ENCODE measurements at places on chromosomes 1 and 21.

GRCh38 chr1:20727746-20728316, 4.7 kb downstream of the SH2D5 start:
- DNase-seq = no peak

- no peak for DNase-seq
Observed at GRCh38 chr1:192945390-192946130, 113.6 kb downstream of the UCHL5 start.

- DNase-seq = no peak
Observed at GRCh38 chr1:177596485-177596884, 373.4 kb downstream of the SEC16B start.

GRCh38 chr1:180382326-180383115, 119.9 kb downstream of the ACBD6 start:
- no peak for DNase-seq

GRCh38 chr1:156494309-156494895, 6.2 kb downstream of the MEF2D start:
- DNase-seq = no peak

DNA sequence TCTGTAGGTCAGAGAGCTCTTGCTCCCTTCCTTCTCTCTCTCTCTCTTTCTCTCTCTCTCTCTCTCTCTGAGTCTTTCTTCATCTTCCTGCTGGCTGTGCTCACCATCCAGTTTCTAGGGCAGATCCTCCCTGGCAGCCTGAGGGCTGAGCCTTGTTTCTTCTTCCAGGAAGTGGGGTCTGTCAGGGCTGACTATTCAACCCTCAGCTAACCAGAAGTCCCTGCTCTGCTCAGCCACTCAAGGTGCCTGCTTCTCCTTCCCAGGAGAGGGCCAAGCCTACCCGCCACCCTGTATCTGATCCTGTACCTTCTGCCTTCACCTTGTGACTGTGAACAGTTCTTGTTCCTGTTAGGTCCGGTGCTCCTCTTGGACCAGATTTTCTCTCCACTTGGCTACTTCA, 107.6 kb upstream of the ETV3 start:
- no peak for DNase-seq

DNA sequence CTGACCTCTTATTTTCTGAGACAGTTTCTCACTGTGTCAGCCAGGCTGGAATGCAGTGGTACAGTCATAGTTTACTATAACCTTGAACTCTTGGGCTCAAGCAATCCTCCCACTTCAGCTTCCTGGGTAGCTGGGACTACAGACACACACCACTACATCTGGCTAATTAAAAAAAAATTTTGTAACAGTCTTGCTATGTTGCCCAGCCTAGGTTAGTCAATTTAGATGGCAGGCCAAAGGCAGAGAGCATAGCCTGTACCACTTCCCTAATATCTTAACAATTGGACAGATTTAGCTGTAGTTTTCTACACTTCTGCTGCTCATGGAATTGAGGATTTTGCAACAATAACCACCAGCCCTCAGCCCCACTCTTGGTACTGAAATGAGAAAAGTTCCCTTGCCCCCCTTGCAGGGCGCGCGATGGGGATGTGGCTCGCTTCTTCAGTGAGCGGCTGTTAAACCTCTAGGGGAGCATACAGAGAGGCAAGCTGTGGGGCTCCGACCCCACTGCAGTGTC, 34.9 kb upstream of the PTGFRN start:
- no peak for DNase-seq

DNA sequence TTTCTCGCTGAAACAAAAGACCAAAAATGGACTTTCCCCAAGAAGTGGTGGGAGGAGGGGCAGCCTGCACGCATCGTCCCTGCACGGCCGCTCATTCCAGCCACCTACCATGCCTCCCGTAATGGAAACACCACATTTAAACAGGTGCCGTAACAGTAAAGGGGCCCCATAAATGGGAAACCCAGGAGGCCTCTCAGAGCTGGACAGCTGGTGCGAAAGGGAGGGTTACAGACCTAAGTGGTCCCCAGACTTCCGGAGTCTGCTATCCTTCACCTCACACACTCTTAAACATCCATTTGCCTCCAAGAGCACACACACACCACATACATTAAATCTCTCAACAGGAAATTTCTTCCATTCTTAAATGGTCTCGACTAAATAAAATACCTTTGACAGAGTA, 120.7 kb upstream of the SOD1 start:
- no peak for DNase-seq

DNA sequence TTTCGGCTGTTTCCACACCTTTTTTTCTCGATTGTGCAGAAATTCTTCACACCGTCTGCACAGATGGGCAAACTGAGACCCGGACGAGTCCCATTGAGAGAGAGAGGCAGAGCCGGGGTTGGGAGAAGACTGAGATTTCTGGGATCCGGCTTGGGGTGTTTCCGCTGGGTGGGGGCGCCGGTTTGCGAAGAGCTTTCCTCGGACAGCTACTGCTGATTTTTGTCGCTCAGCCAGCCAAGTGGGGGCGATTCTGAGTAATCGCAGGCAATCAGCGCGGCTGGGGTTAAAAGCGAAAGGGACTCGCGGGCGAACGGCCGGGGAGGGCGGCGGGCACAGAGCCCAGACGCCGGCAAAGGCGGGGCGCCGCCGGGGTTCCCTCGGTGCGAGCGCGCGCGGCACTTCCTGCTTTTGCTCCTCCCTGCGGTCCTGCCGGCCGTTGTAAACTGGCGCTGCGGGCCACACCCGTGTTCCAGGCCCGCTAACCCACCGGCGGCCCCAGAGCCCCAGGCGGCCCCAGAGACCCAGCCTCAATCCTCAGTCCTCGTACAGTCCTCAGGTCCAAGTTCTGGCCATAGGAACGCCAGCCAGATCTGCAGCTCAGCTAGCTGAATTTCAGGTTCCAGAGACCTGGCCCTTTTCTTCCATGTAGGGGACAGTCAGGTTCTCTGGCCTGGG, 32.4 kb upstream of the JUN start:
- peak; percentile 95 for DNase-seq

DNA sequence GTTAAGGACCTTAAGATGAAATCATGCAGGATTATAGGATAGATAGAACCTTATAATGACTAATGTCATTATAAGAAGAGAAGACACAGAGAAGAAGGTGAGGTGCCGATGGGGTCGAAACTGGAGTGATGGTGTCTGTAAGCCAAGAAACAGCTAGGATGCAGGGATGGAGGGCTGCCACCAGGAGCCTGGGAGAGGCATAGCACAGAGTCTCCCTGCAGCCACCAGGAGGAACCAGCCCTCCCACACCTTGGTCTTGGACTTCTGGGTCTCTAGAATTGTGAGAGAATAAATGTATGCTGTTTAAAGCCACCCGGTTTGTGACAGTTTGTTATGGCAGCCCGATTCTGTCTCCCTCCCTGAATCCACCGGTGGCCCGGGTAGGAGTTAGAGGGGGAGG, 337.2 kb upstream of the AJAP1 start:
- DNase-seq = no peak

DNA sequence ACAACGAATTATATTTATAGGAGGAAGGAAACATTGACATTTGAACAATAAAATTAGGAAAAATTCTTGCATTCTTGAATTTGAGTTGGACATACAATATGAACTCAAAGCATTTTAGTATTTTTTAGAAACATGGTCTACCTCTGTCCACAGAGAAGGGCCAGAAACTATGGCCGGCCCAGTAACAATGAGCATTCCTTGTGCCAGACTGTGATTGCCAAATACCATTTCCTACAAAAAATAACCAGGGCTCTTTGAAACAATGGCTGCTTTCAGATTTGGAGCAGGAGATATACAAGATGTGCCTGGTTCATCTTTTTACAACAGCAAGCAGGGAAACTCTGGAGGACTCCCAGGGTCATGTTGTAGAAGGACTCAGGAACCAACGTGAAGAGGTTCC, 38.4 kb downstream of the NOS1AP start:
- DNase-seq = no peak

DNA sequence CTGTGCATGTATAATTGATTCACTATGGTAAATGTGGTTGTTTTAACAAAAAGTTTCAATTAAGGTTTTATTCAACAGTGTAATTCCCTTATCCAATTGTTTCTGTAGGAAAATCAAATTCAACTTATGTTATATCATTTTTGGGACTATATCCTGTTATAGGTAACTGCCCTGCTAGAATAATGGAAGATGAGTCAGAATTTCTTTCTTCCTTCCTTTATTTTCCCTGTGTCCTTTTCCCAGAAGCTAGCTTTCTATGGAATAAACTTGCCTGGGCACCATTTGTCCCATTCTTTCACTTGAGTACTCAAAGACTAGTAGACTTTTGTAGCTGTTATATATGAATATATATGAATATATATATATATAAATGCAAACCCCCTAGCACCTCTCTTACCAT, 301.3 kb downstream of the TM2D1 start:
- DNase-seq = no peak

DNA sequence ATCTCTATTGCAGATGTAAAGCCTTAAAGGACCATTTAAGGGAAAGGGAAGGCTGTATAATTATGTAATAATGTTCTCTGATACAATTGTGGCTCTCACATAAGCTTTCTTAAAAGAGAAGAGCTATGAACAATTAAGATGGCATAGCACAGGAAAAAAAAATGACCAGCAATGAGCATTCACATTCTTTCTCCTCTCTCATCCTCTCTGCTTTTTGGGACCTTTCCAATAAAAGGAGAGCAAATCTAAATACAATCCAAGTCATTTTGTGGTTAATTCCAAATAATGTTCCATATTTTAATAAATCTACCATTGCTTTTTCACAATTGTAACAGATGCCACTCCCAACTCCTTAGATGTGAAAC, 23.5 kb downstream of the SMYD3 start:
- DNase-seq = no peak

- DNase-seq = no peak
Observed at GRCh38 chr1:53735261-53735660, 3.7 kb downstream of the GLIS1 start.

DNA sequence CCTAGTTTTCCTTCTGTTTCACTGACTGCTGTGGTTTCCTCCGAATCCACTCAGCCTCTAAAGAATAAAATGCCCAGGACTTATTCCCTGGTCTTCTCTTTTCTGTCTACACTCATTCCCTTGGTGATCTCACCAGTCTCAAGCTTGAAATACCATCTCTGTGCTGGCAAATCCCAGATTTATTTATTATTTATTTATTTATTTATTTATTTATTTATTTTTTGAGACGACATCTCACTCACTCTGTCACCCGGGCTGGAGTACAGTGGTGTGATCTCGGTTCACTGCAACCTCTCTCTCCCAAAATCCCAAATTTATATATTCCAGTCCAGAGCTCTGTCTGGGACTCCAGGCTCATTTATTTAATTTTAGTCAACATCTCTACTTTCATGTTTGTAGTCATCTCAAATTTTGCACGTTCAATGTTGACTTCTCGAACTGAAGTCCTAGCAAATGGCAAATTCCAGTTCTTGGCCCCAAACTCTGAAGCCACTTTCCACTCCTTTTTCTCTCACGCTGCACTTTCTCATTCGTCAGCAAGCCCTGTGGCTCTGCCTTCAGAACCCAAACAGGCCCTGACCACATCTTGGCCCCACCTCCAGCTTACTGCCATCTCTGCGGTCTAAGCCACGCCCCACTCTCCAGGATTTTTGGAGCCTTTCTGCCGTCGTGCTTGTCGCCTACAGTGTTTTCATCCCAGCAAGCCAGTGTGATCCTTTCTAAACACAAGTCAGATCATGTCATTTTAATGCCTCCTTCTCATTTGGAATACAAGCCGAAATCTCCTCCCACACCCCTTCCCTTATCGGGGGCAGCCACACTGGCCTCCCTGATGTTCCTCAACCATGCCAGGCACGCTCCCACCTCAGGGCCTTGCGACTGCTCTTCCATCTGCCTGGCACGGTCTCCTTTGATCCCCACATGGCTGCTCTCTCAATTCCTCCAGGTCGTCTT, 14.2 kb upstream of the TENT5B start:
- DNase-seq = peak; percentile 69

- no peak for DNase-seq
Observed at GRCh38 chr1:169325117-169325516, 42.5 kb downstream of the NME7 start.

DNA sequence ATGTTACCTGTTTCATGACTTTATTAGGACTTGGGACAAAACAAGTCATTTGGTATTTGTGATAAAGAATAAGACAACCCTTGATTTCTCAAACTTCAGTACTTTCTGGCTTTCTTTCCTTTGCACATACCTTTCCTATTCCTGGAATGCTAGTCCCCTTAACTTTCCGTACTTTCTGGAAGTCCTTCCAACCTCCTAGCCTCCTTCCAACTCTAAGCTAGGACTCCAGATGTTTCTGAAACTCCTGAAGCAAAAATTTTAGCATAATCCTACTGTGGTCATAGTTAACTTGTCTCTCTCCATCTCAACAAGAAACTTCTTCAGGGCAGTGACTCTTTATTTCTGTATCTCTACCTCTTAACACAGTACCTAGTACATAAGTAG, 19.8 kb upstream of the C1orf105 start:
- no peak for DNase-seq

GRCh38 chr1:157512036-157512969, 40.0 kb downstream of the FCRL5 start:
- DNase-seq = no peak

- peak; percentile 64 for DNase-seq
Observed at GRCh38 chr1:216034506-216034905, 388.7 kb downstream of the USH2A start.

DNA sequence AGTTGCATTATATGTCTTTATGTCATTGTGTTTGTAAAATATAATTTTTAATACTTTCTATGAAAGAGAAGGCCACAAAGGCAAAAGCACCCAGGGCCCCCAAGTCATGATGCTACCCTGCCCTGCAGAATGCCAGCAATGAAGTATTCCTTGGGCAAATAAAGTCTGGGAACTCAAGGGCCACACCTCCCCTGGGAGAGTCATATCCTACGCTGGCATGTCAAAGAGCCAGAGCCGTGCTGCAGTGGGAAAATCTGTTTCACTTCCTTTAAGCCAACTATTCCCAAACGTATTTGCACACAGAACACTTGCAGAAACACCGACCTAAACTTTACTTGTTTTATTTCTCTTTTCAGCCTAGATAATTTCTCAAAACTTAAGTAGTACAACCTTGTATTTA, 98.4 kb upstream of the KAZN start:
- no peak for DNase-seq

- DNase-seq = no peak
Observed at GRCh38 chr1:159896546-159896930, 3.4 kb downstream of the CFAP45 start.

GRCh38 chr1:119475866-119476439, 31.1 kb upstream of the HSD3B1 start:
- DNase-seq = peak; percentile 39

GRCh38 chr1:194277927-194278326, 1091.5 kb upstream of the B3GALT2 start:
- DNase-seq = no peak

- no peak for DNase-seq
Observed at GRCh38 chr1:209497729-209498128, 85.8 kb upstream of the CAMK1G start.

DNA sequence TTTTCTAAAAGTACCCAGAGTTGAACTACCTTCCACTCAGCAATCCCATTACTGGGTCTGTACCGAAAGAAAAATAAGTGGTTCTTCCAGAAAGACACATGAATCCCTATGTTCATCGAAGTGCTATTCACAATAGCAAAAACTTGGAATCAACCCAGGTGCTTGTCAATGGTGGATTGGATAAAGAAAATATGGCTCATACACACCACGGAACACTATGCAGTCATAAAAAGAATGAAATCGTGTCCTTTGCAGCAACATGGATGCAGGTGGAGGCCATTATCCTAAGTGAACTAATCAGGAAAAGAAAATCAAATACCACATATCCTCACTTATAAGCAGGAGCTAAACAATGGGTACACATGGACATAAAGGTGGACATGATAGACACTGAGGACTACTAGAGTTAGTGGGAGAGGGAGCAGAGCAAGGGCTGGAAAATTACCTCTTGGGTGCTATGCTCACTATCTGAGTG, 32.9 kb upstream of the JUN start:
- DNase-seq = no peak

All from MG63 (cell line).